AML-193 (cell line): ENCODE measurements at places on chromosomes 6 and 20.

- peak; percentile 2 for DNase-seq
These were observed 727 bp downstream of the EDEM2 start for GRCh38 chr20:35146299-35146919.

DNA sequence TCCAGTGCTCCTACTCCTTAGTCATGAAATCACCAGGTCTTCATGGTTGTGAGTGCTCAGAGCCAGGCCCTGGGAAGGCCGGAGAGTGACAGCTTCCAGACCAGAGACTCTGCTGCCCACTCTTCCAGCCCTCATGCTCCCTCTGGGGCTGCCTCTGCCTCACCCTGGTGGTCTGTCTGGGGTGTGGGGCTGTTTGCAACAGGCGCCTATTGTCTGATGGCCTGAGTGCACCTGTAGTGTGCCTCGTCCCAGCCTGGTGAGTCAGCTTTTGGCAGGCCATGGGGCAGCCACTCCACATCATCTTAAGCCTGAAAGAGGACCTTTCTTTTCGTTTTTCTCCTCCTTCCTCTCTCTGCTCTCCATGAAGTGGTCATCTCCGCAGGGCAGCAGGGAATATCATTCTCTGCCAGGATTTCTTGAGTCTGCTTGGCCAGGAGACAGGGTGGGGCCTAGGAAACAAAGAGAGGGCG lies 173.8 kb downstream of the VEGFA start:
- DNase-seq: no peak

GRCh38 chr20:3434232-3434631 lies 26.8 kb upstream of the DNAAF9 start:
- no peak for DNase-seq

DNA sequence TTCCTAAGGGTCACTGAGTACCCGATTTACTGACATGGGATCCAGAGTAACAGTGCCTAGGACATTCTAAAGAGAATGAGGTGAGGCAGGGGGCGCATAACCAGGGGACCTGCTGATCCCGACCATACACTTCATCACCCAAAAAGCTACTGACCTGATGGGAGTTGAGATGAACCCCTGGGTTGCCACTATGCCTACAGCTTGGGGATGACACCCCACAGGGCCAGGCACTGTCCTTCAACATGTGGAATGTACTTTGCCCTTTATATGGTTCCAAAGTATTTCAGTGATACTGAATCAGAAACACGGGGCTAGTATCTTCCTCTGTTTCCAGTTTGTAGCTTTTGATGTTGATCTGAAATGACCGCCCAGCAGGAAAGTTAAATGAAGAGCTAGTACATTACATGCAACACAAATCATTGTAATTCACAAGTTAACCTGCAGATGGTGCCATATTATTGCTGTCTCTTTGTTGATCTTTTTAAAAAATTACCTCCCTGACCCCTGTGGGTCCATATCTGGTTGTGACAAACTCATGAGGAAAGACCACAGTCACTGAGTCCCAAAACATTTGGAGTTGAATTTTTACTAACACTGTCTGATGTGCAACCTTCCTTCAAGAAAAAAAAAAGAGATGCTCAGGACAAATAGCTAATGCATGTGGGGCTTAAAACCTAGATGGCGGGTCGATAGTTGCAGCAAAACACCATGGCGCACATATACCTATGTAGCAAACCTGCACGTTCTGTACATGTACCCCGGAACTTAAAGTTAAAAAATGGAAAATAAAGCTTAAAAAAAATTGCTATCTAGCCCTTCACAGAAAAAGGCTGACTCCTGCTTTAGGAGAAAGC lies 42.7 kb upstream of the GCNT2 start:
- peak; percentile 76 for DNase-seq

- no peak for DNase-seq
These were observed 116.5 kb downstream of the SMLR1 start for GRCh38 chr6:130943738-130944137.
